Progenitor cell of endocrine pancreas (in vitro differentiated cells): ENCODE measurements at places on chromosomes 3 and 15.

- DNase-seq: no peak
Observed at GRCh38 chr3:154361099-154361498, 36.8 kb upstream of the DHX36 start.

GRCh38 chr15:52518487-52519371 is 10.0 kb downstream of the MYO5A start:
- DNase-seq: no peak

- no peak for DNase-seq
Observed at GRCh38 chr3:65924762-65925161, 114.0 kb downstream of the MAGI1 start.

DNA sequence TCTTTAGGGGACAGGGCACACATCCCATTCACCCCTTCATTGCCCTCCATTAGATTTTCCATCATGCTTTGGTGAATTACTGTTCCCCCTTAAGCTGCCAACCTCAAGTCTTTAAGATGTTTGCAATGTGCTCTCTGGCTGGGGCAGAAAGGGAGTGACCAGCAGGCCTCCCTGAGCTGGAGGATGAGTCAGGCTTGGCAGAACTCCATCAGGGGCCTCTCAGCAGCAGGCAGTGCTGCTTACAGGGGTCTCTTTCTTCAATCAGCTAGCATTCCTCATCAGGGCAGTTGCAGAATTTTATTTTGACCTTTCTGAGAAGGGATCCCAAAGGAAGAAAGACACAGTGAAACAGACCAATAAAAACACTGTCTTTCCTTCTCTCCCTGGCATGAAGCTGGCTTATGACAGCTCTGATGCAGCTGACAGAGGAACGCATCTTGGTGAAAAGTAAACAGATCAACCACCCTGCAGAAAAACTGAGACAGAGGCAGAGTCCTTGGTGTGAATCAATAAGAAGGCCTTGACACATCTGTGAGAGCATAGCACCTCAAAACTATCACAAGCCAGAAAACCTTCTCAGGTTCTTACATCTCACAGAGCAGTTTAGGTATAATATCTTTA is 88.7 kb upstream of the MRPL3 start:
- no peak for DNase-seq

GRCh38 chr3:4147556-4148118 is 155.5 kb upstream of the SETMAR start:
- DNase-seq: no peak

DNA sequence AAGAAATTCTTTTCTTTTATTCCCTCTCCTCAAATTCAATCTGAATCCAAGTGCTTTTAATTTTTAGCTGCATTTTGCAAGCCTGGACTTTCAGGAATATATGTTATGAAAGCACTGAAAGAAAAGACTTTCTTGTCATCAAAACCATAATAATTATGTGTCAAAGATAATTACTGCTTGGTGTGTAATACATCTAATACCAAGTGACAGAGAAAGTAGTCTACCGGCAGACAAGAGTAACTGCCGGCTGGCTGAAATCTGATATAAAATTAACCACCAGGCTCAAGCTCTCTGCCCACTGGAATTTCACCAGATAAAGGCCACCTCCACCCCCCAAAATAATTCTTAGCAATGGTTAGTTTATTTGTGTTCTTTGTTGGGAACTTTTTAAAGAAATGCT is 220.9 kb upstream of the CDIN1 start:
- DNase-seq: no peak

DNA sequence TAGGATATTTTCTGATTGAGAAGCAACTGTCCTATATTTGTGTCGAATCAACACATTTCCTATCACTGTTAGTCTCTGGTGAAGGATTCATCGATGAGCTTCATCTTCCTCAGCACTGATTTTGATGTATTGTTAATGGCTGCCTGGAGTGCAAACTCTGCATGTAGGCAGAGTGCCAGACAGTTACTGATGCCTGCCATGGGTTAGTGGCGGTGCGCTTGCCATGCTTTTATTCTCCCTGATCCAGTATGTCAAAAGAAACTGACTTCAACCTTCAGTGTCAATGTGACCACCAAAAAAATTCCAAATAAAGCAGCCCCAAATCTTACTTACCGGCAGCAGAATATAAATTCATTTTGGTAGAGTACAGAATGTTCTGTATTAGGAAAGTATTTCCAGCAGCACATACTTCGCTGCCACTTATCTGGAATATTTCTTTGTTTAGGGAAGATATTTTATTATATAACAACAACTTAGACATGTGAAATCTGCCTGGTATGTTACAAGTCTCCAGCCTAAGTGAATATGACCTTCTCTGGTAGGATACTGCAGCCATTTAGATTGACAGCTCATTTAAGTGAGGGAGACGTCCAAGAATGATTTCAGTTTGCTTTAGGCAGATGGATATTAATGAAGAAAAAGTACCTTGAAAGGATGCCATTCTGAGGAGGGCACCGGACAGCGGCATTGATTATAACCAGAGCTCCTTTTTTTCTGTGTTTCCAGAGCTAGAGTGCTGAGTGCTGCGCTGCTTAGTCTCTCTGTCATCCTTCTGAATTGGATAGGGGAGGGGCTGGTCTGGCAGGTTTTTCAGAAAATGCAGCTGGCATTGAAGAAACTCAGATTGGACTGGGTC is 59.9 kb downstream of the ARHGEF26 start:
- DNase-seq: no peak

DNA sequence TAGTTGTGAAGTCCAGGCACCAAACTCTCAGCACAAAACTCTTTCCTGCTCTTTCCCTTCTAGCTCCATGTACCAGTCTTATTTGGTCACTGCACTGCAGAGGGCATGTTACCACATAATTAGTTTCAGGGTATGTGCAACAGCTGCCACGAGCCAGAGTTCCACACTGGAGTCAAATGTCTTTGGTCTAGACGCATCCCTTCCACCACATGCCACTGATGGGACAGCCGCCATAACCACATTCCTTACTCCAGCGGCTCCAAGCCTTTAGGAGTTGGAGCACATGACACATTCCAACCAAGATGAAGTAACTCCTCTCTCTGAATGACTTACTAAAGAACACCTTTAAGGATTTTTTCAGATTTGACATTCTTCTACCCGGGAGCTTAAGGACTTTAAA is 153.4 kb downstream of the ERC2 start:
- DNase-seq: no peak

- DNase-seq: no peak
Observed at GRCh38 chr3:4355401-4356219, 52.4 kb downstream of the SETMAR start.

DNA sequence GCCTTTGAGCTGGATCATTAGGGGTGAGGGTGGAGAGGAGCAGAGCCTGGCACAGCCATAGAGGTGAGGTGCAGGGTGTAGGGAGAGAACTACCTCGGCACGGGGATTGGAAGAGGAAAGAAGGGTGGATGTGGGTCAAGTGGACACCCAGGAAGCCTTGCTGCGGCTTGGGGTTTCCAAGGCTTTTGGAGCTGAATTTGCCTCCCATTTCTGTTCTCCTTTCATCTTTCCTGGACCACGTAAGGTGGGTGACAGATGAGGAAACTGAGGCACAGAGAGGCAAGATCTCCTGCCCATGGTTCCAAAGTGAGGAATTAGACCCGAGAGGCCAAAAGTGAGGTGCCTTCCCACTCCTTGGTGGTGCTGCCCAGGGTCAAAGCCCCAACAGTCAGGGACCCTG is 35.4 kb upstream of the SFMBT1 start:
- no peak for DNase-seq

GRCh38 chr3:194761384-194761783 is 75.7 kb downstream of the FAM43A start:
- DNase-seq: no peak

GRCh38 chr3:197950677-197951061 is 679 bp downstream of the RPL35A start:
- DNase-seq: no peak

GRCh38 chr3:47865192-47865591 is 62.3 kb downstream of the DHX30 start:
- no peak for DNase-seq

DNA sequence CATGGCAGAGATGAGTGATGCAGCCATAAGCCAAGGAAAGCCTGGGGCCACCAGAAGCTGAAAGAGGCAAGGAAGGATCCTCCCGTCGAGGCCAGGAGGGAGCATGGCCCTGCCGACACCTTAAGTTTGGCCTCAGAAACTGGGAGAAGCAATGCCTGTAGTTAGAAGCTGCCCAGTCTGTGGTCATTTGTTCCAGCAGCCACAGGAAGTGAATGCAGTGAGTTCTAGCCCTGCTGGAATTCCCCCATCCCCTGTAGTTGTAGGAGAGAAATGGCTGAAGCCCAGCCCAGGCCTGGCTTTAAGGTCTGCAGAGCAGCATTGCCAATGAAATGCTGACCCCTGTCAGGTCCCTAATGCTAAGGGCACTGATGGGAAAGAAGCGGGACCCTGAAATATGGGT is 12.2 kb upstream of the CHSY1 start:
- no peak for DNase-seq

GRCh38 chr15:48393645-48394506 is 62.6 kb downstream of the DUT start:
- no peak for DNase-seq

DNA sequence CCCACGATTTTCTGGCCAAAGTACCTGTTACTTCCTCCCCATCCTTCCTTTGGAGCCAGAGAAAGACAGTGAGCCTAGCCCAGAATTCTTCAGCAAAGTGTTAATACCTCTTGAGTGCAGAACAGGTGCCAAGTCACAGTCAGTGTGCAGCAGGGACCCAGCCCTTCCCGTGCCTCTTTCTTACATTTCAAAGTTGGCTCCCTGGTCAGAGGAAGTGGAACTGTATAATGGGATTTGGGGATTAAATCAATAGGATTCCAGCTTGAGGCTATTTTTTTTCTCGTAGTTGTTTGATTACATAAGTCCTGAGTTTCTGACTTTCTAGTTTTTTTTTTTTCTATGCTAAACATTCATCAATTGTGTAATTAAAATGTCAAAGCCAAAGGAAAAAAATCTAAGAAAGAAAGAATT is 52.6 kb upstream of the ABHD10 start:
- no peak for DNase-seq

DNA sequence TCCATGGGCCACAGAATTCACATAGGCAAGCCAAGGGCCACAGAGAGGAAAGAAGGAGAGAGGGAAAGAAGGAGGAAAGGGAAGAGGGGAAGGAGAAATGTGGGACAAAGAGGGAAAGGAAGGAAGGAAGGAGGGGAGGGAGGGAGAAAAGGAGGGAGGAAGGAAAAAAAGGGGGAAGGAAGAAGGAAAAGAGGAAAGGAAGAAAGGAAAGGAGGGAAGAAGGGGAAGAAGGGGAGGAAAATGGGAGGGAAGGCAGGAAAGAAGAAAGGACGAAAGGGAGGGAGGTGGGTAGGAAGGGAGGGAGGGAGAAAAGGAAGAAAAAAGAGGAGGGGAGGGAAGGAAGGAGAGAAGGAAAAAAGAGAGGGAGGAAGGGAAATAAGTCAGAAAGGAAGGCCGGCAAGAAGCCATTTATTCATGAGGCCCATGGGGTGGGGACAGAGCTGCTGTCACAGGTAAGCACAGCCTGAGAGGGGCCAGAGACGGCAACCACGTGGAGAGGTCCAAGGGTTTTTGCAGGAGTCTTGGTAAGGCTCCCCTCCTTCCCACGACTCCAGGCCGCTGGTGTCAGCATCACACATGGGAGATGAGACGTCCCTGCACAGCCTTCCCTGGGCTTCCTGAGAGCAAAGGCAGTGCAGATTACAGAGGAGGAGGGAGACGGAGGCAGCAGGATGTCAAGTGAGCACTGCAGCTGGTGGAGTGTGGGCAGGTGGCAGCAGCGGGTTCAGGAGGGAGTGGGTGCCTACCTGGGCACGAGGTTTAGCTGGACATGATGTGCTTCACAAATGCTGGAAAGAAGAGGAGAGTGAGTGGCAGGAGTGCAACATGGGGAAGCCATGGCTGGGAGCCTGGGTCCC is 5.5 kb downstream of the MYL3 start:
- no peak for DNase-seq

DNA sequence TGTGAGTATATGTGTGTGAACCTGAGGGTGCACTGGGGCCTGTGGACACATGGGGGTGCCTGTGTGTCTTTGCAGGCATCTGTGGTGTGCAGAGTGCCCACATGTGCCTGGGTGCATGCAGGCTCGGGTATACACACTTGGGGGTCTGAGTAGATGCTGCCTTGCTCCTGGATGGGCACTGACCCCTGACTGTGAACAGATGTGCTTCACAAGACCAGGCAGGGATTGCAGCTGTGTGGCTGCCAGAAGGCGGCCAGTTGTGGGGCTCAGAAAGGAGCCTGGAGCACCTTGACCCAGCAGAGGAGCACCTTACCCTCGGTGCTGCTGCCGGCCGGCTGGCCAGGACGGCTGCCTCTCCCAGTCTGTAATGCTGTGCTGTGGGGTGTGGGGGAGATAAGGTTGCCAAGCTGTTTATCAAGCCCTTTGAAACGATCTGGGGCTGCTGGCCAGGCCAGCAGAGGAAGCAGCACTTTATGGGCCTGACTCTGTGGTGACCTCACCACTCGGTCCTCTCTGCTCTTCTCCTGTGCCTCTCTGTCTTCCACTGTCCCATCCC is 55.5 kb upstream of the MRPS22 start:
- peak; percentile 20 for DNase-seq

DNA sequence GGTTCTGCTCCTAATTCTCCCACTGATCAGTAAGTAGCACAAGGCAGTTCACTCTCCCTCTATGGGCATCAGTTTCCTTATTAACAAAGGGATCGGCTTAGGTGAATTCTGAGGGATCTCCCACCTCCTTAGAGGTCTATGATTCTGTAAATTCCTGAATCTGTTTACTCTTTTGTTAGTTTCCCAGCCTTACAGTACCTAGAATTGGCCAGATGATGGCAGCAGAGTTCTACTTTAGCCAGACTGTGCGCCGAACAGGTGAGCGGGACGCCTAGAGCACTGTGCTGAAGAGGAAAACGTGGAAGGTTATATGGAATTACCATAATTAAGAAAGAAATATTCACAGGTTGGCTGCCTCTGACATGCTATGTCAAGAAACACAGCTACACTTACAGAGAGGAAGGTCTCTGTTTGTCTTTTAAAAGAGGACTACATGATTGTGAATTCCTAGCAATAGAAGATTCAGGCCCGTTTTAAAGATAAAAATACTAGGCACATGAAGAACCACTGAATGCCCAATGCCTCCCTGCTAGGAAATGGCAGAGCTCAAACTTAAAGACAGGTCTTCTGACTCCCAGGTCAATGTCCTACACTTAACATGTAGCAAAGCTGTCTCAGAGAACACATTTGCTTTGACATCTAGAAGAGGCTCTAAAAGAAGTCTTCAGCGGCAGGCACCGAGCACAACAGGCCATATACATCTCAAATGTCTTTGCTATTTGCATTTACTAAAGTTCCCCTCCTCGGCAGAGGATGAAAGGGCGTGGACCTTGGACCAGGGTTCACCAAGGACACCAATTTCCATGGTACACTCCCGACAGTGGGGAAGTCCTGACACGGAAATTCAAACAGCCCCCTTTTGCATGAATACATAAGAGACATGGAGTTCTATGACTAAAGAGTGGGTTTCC is 259.9 kb downstream of the FGF12 start:
- peak; percentile 54 for DNase-seq
